ENCODE measurements at places on chromosomes 5 and 9.

- no peak for DNase-seq
Observed at GRCh38 chr9:129806061-129806460, 3.1 kb downstream of the TOR1B start.

DNA sequence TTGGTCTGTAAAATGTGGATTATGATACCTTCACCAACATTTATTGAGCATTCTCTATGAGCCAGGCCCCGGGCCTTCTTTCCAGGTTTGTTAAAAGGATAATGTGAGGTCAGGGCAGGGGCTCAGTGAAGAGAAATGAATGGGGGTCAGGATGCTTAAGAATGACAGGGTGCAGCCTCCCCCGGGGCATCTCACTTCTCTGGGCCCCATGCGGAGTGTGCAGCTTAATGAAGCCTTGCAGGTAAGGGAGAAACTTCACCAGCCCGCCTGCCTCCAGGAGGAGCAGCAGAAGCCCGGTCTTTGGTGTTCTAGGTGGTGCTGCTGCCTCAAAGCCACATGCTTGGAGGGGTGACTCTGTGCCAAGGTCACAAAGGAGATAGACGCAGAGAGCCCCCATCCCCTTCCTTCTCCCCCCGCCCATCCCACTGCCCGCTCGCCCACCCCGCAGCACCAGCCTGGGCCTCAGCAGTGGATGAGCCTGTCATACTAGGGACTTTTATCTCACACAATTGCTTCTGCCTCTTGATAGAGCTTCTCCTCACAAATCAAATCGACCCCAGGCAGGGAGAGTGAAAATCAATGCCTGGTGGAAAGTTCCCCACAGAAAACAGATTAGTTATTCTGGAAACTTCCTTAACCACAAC lies 244.8 kb downstream of the PBX3 start:
- DNase-seq: no peak

GRCh38 chr5:143448518-143448917 lies 45.0 kb upstream of the NR3C1 start:
- DNase-seq: no peak

DNA sequence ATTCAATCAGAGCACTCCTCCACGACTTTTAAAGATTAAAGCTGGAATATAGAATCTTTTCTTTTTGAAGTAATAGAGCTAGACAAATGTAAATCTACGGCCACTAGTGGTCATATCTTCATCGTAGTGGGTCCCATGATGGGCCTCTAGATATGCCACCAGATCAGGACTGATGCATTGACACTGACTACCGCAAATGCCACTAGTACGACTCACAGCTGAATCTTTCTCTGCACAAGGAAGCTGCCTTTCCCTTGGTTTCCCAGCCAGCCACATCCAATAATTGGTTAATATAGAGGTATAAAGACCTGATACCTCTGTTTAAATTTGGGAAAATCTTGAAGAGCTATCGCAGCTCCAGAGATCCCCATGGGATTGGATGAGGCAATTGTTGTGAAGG lies 37.8 kb upstream of the ADRB2 start:
- DNase-seq: no peak

DNA sequence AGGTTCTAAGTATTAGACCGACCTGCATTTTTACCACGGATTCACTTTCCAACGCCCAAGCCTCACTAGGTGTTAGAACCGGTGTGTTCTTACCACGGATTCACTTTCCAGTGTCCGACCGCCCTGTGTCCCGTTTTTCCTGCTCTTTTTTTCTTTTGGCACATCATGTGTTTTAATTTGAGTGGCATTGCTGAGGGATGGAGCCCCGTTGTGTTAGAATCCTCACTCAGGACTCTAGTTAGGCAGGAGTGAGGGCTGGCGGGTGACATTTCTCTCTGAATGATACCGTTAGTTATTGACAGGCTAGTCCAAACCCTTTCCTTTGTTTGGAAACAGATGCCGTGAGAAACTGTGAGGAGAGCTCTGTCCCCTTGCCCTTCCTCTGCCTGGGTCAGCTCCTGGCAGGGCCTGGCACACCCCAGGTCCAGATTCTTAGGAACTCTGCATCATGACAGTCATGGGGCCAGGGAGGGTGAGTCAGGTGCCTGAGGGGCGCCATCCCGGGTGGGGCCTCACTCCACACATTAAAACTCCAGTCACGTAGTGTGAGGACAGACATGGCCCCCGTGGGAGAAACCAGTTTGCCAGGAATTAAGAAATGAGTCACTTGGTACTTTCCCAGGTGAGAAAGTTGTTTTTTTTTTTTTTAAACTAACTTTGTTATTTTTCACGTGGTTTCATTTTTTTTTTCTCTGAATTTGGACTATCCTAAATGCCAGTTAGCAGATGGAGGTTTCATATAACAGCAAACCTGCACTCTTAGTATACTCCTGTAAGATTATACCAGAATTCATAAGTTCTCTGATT lies 15.8 kb downstream of the EXOC3 start:
- peak; percentile 81 for DNase-seq

DNA sequence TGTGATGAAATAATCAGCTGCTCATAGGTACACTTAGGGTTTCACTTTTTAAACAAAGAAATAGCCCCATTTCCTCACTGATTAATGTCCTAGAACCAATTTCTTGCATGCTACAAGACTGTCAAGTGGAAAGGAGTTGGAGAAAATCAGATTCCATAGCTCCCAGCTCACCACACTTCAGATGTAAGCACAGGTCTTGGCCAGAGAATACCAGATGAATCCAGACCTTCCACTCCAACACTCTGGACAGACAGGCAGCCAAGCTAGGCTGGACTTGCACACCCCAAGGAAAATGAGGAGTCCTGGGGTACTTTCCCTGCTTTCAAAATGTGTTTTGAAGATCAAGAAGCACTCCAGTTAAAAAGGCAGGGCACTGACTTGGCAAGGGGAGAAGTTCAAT lies 68.5 kb downstream of the KLHL3 start:
- no peak for DNase-seq

GRCh38 chr9:37066139-37066725 lies 32.2 kb upstream of the PAX5 start:
- DNase-seq: no peak

DNA sequence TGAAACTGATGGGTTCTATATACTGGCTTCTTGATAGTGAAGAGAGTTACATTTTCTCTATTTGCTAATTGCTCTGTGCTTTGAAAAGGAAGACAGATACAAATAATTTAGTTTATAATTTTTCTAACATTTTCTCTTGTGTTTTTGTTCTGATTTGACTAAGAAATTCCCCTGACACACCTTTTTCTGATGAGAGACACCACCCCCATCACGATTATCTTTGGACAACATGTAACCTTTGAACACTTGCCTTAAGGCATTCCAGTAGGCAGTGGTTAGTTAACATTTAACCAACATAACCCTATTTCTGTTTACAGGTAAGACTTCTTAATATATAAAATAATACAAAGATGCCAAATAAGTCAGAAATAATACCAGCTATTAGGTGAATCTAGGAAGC lies 4.1 kb upstream of the PTBP3 start:
- no peak for DNase-seq

DNA sequence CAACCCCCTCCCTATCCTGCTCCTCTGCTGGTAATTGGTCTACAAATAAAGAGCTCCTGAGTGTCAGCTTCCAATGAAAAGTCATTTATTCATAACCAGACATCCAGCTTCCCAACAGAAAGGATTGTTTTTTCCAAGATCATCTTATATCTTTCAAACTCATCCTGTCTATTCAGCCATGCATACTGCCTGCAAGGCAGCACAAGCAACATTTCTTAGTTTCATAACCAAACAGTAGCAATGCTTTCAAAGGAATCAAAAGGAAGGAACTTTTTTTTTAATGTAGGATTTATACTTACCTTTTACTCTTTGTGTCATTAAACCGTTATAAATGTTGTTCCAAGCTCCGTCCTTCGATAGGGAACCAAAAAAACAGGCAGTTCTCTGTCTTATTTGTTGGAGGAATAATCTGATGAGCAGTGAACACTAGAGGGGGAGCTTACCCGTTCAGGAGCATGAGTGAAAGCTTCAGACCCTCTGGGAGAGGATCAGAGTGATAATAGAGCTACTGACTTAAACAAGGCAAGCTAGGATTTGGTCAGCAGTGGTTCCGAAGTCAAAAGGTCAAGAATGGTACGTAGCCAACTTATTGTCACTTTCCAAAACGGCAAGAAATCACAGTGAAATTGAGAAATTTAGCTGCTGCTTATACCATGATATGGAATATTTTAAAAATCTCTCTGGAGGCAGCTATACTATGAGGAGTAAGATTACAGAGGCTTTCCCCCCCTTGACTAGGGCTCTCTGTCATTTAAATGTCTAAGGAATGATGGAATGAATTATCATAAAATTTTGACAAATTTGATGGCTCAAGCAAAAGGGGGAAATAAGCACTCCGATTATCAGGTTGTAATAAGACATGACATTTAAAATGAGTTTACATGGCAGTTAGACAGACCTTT lies 892.9 kb downstream of the NR2F1-AS1 start:
- DNase-seq: peak; percentile 5

DNA sequence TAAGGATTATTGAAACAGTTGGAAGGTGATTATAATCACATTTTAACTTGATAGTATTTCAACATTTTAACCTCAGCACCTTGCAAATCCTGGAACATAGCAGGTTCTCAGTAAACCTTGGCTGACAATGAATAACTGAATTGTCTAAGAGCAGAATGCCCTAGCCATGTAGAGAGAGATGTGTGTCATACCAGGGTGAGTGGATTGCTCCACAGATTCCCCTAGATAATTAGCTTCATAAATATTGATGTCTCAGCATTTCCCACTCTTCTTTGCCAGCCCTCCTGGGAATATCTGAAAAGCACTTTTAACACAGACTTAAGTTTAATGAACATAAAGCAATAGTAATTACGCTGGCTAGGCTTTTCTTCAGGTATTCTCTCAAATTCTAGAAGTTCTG lies 363.5 kb downstream of the MAN2A1 start:
- DNase-seq: no peak

- no peak for DNase-seq
Observed at GRCh38 chr5:150353032-150353675, 4.3 kb upstream of the TCOF1 start.

- DNase-seq: peak; percentile 53
Observed at GRCh38 chr5:137498301-137498735, 808 bp downstream of the SPOCK1 start.

- no peak for DNase-seq
Observed at GRCh38 chr5:56019306-56020272, 24.8 kb upstream of the IL6ST start.

DNA sequence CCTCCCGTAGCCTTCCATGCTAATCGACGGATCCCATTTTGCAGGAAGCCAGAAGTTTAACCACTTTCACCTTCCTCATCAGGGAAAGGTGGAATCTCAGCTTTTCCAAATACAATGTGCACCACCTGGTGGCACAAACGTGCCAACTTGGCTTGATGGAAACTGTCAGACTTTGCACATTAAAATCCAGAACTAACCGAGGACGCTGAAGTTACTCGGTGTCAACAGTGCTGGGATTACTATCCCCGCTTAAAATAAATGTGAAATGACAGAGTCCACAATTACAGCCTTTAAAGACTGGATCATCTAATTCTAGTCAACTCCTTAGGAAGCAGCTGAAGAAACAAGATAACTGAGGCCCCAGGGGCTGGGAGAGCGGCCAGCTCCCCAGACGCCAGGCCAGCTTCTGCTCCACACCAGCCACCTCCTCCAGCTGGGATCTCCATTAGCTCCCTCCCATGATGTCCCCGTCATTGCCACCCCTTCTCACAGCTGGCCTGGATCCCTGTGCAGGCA lies 50.1 kb upstream of the RETREG1 start:
- no peak for DNase-seq

GRCh38 chr9:109264877-109265587 lies 55.8 kb downstream of the EPB41L4B start:
- peak; percentile 17 for DNase-seq

DNA sequence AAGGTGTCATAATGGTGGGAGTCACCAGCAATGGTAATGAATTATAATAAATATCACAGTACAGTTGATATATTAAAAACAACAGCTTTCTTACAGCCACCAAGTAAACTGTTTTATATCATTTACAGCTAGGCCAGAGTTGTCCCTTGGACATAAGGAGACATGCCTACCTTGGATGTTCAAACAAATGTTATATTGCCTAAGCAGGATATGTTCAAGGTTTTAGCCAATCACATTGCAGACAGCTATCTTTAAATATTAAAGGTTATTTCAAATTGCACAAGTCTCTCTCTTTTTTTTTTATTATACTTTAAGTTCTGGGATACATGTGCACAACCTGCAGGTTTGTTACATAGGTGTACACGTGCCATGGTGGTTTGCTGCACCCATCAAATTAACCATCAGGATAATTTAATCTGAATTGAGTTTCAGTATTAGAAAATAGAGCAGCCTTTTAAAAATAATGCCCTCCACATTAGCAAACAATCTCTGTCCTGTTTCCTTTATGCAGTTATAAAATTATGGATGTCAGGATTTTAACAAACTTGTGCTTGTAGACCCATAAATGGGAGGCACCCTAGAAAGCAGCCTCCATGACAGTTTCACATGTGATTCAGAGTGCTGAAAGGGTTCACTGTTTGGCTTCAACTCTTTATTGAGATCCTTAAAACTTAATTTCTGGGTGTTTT lies 340.7 kb downstream of the ARRDC3 start:
- DNase-seq: no peak

DNA sequence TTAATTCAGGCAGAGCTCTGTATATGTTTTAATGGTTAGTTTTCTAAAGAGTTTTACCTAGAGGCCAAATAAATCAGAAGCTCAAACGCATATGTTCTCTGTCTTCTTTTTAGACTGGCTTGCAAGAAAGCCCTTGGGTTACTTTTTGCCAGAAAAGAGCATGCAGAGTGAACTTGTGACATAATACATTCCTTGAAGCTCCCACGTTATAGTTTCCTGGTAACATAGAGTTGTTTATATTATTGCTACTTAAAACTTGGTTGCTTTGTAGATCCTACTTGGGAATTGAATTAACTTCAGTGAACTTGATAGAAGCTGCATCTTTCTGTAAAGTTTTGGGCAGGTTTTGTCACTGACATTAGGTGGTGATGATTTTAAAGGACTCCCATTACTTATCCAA lies 102.9 kb downstream of the C9orf152 start:
- no peak for DNase-seq

DNA sequence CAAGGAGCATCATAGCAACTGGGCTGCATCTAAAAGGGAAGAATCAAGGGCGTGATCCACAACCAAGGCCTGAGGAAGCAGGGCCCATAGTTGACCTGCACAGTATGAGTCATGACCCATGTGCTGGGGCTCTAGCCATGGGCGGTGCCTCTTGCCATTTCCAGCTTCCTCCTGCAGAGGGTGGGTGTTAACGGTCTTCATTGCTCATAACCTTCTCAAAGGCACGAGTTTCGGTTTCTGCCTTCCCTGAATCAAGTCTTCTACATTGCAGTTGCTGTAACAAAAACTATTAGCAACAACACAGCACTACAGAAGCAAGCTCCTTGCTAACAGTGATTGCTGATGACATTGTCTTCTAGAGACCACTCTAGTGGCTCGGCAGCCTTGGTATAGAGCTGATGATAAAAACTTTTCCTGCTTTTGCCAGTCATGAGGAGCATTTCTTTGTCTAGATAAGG lies 66.9 kb downstream of the CTSL start:
- DNase-seq: peak; percentile 96

GRCh38 chr5:176355400-176356178 lies 6.0 kb downstream of the KIAA1191 start:
- DNase-seq: no peak

GRCh38 chr9:129305246-129305645 lies 127.2 kb upstream of the IER5L start:
- DNase-seq: no peak
